Pulmonary artery endothelial cell (primary cell): ENCODE measurements at places on chromosomes 13 and 19. TPM values are rescaled to one million over a fixed set of nuclear protein-coding genes. Genes with fewer than 3 reads are reported as not detected.

The GARIN5A gene
- not detected in 2 replicates for total RNA-seq

The MAP4K1 gene
- 0.13 and 0.21 TPM in 2 replicates for total RNA-seq

The CNN1 gene
- total RNA-seq = 0.07 and 0.35 TPM in 2 replicates

The ATP12A gene
- total RNA-seq = not detected in 2 replicates
